ENCODE measurements at places on chromosomes 2 and 18.
A peak's percentile ranks its signal among the peaks of the same experiment; 100 is the strongest.

GRCh38 chr2:20737505-20737904 is 70.6 kb downstream of the GDF7 start:
- no peak for DNase-seq

GRCh38 chr2:88545118-88545517 is 82.1 kb downstream of the EIF2AK3 start:
- DNase-seq, result no peak

DNA sequence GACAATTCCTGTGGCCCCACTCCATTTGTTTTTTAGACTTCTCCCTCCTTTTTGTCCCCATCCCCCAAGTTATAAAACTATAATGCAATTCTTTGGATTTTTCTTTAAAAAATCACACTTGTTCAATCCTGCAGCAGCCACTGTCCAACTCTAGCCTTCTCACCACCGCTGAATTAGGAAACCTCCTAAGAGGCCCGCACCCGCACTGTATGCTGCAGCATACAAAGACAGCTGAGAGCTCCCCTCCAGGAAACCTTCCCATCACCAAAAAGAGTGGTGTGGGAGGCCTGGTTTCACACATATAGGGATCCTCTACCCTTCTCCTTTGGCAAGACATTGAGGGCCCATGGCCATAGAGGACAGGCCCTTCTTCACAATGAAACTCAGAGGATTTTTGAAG is 2.9 kb downstream of the PCGF1 start:
- no peak for DNase-seq

DNA sequence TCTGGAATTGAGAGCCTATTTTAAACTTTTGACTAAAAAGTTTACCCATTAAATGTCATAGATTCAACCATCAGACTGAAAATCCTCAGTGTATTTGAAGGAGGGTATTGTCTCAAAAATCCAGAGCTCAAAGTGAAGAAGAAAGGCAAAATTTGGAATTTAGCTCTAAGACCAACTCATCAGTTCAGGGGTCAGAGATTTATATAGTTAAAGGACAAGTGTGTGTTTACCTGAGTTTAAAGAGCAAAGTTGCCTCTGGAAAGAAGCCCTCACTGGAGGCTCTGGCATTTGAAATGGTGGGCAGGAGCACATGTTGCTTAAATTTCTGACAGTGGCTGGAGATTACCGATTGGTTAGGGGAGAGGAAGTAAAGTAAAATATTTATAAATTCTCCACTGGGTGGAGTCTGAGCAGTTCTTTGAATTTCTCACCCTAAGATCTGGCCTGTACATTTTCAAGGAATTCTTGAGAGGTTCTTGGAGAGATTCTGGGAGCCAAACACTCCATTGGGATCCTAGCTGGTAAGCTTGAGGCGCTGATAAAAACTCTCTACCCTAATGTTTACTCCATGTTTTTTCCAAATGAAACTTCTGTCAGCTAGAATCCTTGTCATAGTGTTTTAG is at the start of gene KYNU:
Gene KYNU (plus strand): TSS at position 449 of the 623 bp plus-strand sequence. CDS start 7,704 bp downstream, outside the sequence.
- no peak for DNase-seq

GRCh38 chr2:40658941-40659340 is 207.1 kb upstream of the SLC8A1 start:
- DNase-seq, result no peak

- DNase-seq, result no peak
Measured at GRCh38 chr2:189178726-189179569, 613 bp downstream of the COL5A2 start.

- DNase-seq, result no peak
Measured at GRCh38 chr2:7450188-7450832, 533.1 kb downstream of the RNF144A start.

- no peak for DNase-seq
Measured at GRCh38 chr2:8606649-8607550, 75.0 kb upstream of the ID2 start.

- peak; percentile 26 for DNase-seq
Measured at GRCh38 chr2:29012211-29012681, 31.1 kb downstream of the TOGARAM2 start.

GRCh38 chr2:224180810-224181209 is 141.7 kb upstream of the SERPINE2 start:
- no peak for DNase-seq

GRCh38 chr2:94996305-94997100 is 29.0 kb upstream of the MAL start:
- DNase-seq, result no peak

DNA sequence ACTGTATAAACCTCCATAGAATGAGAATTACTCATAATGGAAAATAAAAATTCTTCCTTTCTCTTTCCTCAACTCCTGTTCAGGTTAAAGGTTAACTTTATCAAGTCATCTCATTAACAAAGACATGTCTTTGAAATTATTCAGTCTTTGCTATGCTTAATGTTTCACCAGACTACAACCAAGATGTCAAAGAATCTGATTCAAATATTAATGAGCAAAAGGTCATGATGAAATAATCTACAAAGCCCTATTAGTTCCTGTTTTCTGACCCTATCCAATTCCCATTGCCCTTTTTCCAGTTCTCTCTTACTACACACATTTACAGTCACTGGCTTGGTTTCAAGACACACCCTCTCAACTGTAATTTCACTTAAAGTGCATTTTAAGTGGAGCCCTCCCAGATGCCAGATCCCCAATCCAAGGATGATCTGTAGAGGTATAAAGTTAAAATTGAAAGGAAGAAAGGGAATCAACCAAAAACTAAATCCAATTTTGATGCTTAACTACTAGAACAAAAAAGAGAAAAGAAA is 246.9 kb upstream of the CYP26B1 start:
- DNase-seq, result no peak

DNA sequence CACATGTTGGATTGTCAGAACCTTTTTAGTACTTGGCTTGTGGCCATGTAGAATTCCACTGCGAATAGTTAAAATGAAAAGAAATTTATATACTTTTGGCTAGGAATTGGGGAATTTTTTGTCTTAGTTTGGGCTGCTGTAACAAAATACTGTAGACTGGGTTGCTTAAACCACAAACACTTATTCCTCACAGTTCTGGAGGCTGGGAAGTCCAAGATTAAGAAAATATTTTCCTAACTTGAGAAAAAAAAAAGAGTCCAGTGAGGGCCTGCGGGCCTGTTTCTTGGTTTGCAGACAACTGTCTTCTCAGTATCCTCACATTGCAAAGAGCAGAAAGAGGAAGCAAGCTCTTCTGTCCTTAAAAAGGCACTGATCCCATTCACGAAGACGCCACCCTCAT is 81.9 kb downstream of the CD226 start:
- no peak for DNase-seq

Data from bone marrow (tissue), 2 donors.